ENCODE measurements at places on chromosomes 6 and 20. TPM values are rescaled to one million over a fixed set of nuclear protein-coding genes. Genes with fewer than 3 reads are reported as not detected.

DNA sequence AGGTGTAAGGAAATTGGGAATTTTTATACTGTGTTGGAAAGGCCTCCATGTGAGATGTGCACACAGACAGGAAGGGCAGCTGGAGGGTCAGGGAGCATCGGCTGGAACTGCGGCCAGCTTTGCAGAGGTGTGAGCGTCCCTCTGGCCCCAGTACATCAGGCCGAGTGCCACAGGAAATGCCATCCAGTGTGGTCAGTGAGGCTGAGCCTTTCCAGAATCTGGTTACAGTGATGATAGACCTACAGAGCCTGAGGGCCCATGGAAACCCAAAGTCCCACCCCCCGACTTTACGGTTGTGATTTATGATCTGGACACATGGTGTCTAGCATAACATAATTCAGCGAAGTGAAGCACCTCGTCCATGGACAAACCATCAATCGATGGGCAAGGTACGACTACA is 137.3 kb upstream of the PDE10A start:
- no peak for DNase-seq

The CDH4 gene
- total RNA-seq: 0.05 TPM

- no peak for DNase-seq
These were observed 11.4 kb upstream of the TSPYL4 start for GRCh38 chr6:116265041-116265829.

- no peak for DNase-seq
These were observed 89.1 kb upstream of the E2F3 start for GRCh38 chr6:20312606-20313005.

DNA sequence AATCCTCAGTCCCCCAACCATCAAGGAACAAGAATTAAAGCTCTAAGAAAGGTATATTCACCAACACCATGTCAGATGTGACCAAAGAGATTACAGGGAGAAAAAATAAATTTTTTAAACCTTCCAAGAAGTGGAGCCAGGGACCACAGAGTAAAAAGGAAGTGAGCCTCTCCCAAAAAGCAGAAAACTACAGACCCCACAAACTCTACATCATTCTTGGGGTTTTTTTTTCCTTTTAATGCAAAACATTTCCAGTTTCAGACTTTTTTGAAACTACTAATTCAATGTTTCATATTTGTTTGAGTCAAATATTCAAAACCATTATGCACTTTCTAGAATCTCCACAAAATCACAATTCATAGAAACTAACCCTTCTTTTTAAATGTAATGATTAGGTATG is 6.8 kb upstream of the IL17F start:
- DNase-seq: no peak

- DNase-seq: no peak
These were observed 13.8 kb upstream of the TIAM2 start for GRCh38 chr6:154981079-154981870.

The PRL gene
- total RNA-seq: not detected

- no peak for DNase-seq
These were observed 129.2 kb downstream of the ATXN1 start for GRCh38 chr6:16632101-16632500.

The CRIP3 gene
- total RNA-seq: not detected

DNA sequence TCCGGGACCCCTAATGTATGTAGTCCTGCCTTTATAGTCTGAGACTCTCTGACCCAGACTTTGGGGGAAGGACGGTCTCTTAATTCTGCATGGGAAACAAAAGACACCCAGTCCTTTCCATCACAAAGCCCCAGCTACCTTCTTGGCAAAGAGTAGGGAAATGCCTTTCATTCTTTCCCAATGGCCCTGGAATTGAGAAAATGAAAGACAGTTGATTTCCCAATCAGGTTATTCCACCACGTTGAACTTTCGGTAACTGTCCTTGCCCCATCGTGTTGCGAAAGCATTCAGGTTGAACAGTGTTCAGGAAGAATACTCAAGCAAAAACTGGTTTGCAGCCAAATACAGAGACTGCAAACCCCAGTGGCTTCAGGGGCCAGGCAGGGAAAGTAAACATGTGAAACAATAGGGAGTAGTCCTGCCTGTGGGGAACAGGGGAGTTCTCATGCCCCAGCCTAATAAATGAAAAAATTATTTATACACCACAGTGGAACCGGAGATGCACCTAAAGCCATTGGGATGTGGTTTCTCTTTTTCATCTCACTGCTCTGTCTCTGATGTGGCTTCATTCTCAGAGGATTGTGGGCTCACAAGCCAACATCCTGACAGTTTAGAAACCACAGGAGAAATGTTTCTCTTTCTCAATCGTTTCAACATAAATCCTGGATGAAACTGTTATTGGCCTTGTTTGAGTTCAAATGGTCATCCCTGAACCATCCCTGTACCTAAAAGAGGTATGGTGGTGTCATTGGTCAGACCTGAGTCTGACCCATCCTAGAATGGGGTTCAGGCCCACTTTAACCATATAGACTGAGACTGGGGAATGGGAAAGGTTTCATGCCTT is 44.2 kb upstream of the SLC9A8 start:
- DNase-seq: peak; percentile 76

GRCh38 chr20:62409931-62410745 is 3.1 kb upstream of the CABLES2 start:
- peak; percentile 54 for DNase-seq

DNA sequence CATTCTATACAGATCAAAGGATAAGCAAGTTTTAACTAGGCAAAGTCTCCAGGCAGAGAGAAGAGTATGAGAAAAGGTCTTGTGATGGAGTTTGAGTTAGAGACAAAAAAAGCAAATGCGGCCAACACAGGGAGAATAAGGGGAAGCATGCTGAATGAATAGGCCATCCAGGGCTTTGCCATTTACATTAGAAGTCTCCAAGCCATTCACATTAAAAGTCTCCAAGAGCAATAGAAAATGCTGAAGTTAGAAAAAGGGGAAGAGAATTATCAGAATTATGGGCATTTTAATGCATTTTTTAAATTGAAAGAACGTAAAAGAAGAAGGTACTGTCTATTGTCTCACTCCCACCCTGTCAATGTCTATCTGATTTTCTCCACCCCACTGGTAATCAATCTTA is 49.4 kb downstream of the PDSS2 start:
- no peak for DNase-seq

DNA sequence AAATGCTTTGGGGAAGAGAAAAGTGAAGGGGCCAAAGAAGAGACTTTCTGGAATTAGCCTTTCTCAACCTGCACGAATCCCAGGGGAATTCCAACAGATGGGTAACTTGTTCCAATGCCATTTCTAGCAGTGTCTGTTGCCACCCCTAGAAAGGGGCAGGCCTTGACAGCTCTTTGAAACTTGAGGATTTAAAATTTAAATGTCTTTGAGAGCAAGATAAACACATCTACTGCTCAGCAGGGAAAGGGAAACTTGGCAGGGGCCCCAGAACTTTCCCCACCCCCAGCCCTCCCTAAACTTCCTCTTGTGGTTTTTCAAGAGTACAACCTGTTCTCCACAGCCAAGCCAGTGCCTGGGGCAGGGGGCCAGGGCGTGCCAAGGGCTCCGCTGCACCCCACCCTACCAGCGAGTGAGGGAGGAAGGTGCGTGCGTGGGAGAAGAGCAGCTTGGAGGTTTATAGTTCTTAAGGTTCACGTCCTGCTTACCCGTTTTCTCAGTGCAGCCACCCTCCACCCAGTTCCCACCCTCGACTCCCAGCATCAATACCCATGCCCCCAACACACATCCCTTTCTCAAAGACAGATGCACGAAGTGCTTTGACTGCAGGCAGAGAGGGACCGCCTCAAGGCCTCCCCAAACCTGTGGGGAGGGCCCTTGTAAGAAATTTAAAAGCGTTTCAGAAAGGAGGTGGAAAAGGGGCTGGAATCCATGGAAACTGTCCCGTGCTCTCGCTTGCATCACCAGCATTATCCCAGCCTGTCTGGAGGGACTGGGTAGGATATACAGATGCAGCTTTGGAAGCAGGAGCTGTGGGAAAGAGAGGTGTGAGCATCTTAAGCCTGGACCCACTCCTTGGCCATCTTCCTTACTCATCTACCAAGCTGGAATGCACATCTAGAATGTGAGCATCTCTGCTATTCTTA is 4.5 kb upstream of the TAF8 start:
- peak; percentile 85 for DNase-seq

The EDN3 gene
- total RNA-seq: not detected

The SH3BGRL2 gene
- total RNA-seq: 0.13 TPM

The CENPQ gene
- 18.2 TPM for total RNA-seq

The BNIP5 gene
- total RNA-seq: not detected

The ITCH gene
- total RNA-seq: 59.9 TPM

- peak; percentile 78 for DNase-seq
These were observed at the start of gene RGL2 for GRCh38 chr6:33298773-33299236. TSS of gene RGL2 (minus strand) at chr6:33298942. CDS start at chr6:33298610, 332 bp downstream.

DNA sequence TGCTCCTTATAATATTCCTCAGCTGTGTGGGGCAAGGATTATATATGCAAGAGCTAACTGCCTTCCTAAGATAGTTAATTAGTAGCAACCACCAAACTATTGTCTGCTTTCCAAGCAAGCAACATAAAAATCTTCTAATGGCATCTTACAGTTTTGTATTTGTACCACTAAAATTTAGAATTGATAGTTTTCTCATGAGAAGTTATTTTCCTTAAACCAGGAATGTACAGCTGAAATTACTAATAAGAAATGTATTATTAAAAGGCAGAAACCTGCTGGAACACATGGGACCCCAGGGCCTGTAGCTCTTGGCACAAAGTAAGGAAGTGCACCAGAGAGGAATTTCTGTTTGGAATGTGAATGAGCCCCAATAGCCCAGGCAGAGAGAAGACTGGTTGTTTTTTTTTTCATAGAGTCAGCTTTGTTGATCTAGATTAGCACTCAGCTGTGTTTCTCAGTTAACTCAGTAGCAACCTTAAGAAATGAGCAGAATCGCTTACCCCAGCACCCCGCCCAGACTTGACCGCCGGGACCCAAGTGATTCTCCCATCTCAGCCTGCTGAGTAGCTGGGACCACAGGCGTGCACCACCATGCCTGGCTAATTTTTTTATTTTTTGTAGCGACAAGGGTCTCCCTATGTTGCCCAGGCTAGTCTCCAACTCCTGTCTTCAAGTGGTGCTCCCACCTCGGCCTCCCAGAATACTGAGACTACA is 2.6 kb downstream of the MGME1 start:
- DNase-seq: no peak

The SPINT3 gene
- not detected for total RNA-seq

DNA sequence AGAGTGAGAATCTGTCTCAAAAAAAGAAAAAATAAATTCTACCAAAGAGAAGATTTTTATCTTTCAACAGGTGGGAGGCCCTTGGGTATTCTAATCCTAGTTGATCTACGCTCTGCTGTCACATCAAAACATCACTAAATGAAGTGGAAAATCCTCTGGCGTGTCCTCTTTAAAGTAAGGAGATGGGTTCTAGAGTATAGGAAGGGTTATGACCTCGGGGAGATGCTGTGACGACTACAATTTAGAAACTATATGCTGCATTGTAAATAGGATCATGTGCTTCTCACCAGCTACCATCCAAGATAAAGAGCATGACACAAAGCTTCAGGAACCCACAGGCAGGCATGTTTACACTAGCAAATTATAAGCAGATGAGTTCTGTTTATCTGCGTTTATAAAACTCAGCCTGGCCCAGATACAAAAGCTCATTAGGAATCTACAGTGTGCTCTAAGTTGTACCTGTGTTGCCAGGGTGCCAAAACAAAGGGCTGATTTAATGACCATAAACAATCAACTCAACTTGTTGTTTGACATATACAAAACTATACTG is 197.1 kb upstream of the PLN start:
- no peak for DNase-seq

DNA sequence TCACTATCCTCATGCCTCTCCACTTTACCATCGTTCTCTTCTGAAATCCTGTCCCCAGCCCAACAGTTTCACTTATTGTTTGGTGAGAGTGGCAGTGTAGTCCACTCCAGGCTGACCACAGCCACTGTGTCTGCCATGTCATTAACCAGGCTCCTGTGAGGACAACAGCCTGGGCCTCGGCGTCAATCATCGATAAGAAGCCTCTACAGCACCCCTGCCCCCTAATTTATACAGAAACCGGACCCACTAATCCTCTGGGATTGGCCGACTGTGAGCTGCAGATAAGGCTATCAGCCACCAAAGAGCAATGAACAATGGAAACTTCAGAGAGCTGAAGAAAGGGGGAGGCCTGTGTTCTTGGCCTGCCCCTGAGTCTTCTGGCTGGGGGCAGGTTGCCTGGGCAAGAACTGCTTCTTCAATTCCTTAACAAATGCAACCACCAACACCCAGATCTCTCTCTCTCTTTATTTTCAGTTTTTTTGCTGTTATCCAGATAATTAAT is 3.4 kb downstream of the EGFL8 start:
- no peak for DNase-seq

The ZC3H12D gene
- total RNA-seq: 6.1 TPM

GRCh38 chr6:46013639-46014038 is 2.0 kb downstream of the CLIC5 start:
- DNase-seq: no peak

- no peak for DNase-seq
These were observed 19.9 kb upstream of the PREX1 start for GRCh38 chr20:48847498-48848205.

The LPA gene
- not detected for total RNA-seq

GRCh38 chr6:34343806-34344205 is 48.7 kb downstream of the NUDT3 start:
- DNase-seq: no peak

DNA sequence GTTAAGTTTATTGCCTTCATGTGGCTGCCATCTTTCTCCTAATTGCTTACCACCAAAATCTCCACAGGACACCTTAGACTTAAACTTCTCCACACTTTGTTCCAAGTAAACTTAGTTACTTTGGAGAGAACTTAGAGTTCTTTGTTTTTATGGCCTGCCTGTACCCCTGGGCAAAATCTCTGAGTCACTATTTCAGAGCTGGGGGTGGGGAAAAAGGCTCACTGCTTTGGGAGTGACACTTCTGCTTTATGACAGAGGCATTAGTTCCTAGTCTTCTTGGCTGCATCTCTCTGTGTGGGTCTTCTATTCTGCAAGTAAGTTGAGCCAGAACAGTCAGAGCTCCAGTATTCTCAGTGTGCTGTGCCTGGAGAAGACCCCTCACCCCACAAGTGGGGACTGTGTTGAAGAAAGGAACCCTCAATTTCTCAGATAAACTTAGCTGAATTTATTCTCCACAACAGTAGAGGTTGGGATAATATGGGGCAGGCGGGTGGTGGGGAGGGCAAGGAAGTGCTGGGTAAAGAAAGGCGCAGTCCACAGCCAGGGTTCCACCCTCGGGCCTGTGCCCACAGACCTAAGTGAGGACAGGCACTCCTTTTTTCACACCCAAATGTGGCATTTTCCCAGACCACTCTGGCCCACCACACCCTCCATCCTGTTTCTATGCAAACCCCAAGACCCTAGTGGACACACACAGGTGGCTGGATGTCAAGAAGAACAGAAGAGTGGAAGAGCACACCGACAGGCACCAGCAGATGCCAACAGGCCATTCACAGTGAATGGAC is 636.6 kb upstream of the MAN1A1 start:
- no peak for DNase-seq

- no peak for DNase-seq
These were observed 14.5 kb downstream of the RMND1 start for GRCh38 chr6:151437401-151437800.

- DNase-seq: peak; percentile 61
These were observed 20.9 kb upstream of the POM121L2 start for GRCh38 chr6:27332692-27333641.

The SAYSD1 gene
- 11.0 TPM for total RNA-seq

The MTFR2 gene
- total RNA-seq: 27.2 TPM

The PAX1 gene
- total RNA-seq: not detected
